Activated CD8-positive, alpha-beta T cell treated with anti-CD3 and anti-CD28 coated beads, Interleukin-2, amount 10 ng/mL, durations not matched to agents 7 days and 5 days (primary cell): ENCODE measurements at places on chromosomes 5 and 9. TPM values are rescaled to one million over a fixed set of nuclear protein-coding genes. Genes with fewer than 3 reads are reported as not detected.

Gene PCDHGA11
- not detected for total RNA-seq

Gene SOHLH1
- total RNA-seq, result not detected

Gene HSD17B3
- not detected for total RNA-seq

Gene FGF10
- total RNA-seq, result not detected

DNA sequence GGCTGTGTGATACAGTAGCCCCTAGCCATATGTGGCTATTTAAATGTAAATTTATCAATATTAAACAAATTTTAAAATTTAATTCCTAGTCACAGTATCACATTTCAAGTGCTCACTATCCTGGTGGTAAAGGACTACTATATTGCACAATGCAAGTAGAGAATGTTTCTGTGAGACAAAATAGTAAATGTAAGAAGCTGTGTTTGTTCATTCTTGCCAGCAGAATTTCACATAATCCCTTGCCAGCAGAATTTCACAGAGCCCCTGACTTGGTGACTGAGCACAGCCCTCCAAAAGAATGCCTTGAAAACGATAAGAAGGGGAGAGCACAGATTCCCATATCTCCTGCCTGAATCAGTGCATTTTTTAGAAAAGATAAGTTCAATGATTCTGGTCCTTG is 75.9 kb upstream of the SELENOP start:
- no peak overlapping the region for H3K27ac ChIP-seq
- H3K27me3 ChIP-seq, result peaks cover 11% of the 10 kb centered on the region
- H3K4me3 ChIP-seq, result no peak overlapping the region
- no peaks in the 10 kb centered on the region for H3K4me1 ChIP-seq
- no peak for DNase-seq

- no peak for DNase-seq
- no peak overlapping the region for H3K4me3 ChIP-seq
- peaks cover 2% of the 10 kb centered on the region for H3K4me1 ChIP-seq
These were observed 15.5 kb upstream of the SLC25A51 start for GRCh38 chr9:37919246-37919955.

GRCh38 chr5:173243831-173244305 is 8.9 kb upstream of the NKX2-5 start:
- H3K27me3 ChIP-seq, result peaks cover 90% of the 10 kb centered on the region
- H3K27ac ChIP-seq, result no peak overlapping the region

- no peak overlapping the region for H3K27ac ChIP-seq
- no peaks in the 10 kb centered on the region for H3K4me1 ChIP-seq
- peaks cover 2% of the 10 kb centered on the region for H3K27me3 ChIP-seq
- no peak for DNase-seq
These were observed 370.1 kb upstream of the TLE4 start for GRCh38 chr9:79201636-79202035.

- no peak overlapping the region for H3K27ac ChIP-seq
- peaks cover 43% of the 10 kb centered on the region for H3K36me3 ChIP-seq
- peaks cover 28% of the 10 kb centered on the region for H3K4me1 ChIP-seq
- no peaks in the 10 kb centered on the region for H3K27me3 ChIP-seq
These were observed 11.4 kb downstream of the MTAP start for GRCh38 chr9:21813575-21814473.

- H3K4me3 ChIP-seq, result no peak overlapping the region
- H3K27ac ChIP-seq, result no peak overlapping the region
- DNase-seq, result no peak
- H3K27me3 ChIP-seq, result no peaks in the 10 kb centered on the region
- H3K4me1 ChIP-seq, result peaks cover 10% of the 10 kb centered on the region
- H3K36me3 ChIP-seq, result no peaks in the 10 kb centered on the region
These were observed 652.6 kb downstream of the CCDC171 start for GRCh38 chr9:16205455-16205854.

- no peak overlapping the region for H3K27ac ChIP-seq
- peaks cover 2% of the 10 kb centered on the region for H3K27me3 ChIP-seq
- H3K4me3 ChIP-seq, result no peak overlapping the region
These were observed 138.7 kb upstream of the NR3C1 start for GRCh38 chr5:143541943-143542797.

GRCh38 chr9:113649054-113649453 is 185.5 kb downstream of the RGS3 start:
- no peak overlapping the region for H3K27ac ChIP-seq
- H3K36me3 ChIP-seq, result no peaks in the 10 kb centered on the region
- H3K4me3 ChIP-seq, result no peak overlapping the region
- DNase-seq, result no peak
- peaks cover 5% of the 10 kb centered on the region for H3K27me3 ChIP-seq

DNA sequence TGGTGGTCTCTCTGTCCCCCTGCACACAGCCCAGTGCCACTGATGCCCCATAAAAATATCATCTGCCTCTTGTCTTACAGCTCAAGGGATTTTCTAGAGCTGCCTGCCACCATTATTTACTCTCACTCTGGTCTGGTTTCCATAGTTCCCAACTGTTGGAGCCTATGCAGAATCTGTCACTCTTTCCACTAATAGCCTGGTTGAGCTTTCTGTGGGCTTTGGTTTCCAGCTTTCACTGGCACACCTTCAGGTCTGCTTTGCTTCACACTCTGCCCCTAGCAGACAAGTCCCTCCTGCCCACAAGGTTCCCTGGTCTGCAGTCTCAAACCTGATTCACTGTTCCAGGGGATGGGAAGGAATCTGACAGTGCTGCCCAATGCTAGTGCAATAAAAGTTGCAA is 103.0 kb upstream of the FTMT start:
- no peaks in the 10 kb centered on the region for H3K4me1 ChIP-seq
- H3K27ac ChIP-seq, result no peak overlapping the region
- no peak for DNase-seq
- H3K27me3 ChIP-seq, result no peaks in the 10 kb centered on the region

DNA sequence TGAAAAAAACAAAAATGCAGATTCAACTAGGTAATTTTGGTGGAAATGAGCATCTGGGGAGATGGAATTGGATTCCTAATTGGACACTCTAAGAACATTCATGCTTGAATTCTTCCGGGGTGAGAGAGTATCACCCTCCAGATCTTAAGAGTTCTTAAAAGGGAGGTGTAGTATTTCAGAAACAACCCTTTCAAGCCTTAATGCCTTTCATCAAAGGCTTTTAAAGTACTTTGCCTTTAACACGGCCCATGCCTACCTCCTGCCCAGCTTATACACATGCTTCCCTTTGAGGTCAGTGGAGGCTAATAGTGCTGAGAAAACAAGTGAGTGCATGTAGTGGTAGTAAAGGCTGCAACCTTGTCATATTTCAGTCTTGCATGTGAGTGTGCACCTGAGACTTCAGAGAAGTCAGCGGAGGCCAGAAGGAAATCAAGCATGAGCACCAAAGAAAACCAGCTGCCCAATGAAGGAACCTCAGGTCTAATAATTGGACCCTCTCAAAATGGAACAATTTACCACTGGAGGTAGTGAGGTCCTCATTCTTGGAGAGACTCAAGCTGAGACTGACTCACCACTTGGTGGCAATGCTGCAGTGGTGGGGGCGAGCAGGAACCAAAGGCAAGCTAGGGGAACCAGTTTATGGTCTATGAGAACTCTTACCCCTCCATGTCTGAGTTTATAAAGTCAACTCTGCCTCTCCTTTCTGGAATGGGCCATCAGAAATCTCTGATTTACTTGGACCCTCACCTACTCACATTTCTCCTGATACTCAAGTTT is 98.4 kb upstream of the GDNF start:
- H3K4me3 ChIP-seq, result no peak overlapping the region
- DNase-seq, result no peak
- H3K4me1 ChIP-seq, result no peaks in the 10 kb centered on the region
- H3K36me3 ChIP-seq, result no peaks in the 10 kb centered on the region
- H3K27me3 ChIP-seq, result no peaks in the 10 kb centered on the region
- H3K27ac ChIP-seq, result no peak overlapping the region

DNA sequence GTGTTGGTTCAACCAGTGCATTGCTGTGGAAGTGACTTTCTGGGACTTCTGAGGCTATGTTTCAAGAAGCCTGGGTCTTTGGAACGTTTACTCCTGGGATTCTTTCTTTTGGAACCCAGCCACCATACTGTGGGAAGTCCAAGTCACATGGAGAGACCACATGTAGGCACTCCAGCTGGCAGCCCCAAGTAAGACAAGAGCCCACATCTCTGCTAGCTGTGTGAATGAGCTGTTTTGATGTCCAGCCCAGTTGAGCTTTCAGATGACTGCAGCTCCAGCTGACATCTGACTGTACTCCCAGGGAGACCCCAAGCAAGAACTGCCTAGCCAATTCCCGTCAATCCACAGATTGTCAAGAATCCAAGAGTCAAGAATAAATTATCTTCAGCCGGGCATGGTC is 60.1 kb upstream of the SPATA31D4 start:
- no peaks in the 10 kb centered on the region for H3K4me1 ChIP-seq
- no peak overlapping the region for H3K27ac ChIP-seq
- DNase-seq, result no peak
- no peaks in the 10 kb centered on the region for H3K36me3 ChIP-seq

DNA sequence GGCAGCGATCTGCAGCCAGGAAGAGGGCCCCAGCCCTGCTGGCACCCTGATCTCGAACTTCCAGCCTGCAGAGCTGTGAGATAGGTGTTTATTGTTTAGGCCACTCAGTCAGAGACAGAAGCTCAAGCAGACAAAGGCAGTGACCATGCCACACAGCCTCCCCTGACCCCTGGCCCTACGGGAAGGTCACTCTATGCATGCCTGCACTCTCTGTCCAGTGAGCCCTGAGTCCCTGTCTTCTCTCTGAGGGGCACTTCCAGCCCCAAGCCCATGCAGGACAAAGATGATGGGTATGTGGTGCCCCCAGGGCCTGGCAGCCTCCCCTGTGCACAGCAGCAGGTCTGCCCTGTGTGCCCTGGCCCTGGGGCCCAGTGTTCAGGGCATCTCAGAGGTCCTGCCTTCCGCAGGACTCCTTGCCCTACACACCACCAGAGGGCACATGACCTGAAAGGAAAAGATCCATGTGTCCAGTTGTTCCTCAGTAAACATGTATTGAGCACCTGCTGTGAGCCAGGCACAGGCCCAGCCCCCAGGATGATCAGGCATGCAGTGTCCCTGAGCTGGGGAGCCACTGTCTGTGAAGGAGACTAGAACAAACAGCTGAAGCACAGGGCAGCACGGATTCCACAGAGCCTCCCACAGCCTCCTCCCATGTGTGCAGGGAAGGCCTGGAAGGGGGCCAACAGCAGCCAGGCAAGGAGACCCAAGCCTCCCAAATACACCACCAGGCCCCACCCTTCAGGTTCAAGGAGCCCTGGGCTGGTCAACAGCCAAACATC is 109.3 kb downstream of the ATPSCKMT start:
- no peak for DNase-seq
- no peaks in the 10 kb centered on the region for H3K36me3 ChIP-seq
- no peaks in the 10 kb centered on the region for H3K27me3 ChIP-seq
- H3K27ac ChIP-seq, result no peak overlapping the region

GRCh38 chr9:112348257-112349007 is 15.0 kb upstream of the PTBP3 start:
- H3K27me3 ChIP-seq, result peaks cover 2% of the 10 kb centered on the region
- H3K4me1 ChIP-seq, result peaks cover 13% of the 10 kb centered on the region
- H3K27ac ChIP-seq, result peak overlapping the region; percentile 80
- H3K36me3 ChIP-seq, result no peaks in the 10 kb centered on the region
- H3K4me3 ChIP-seq, result peak overlapping the region; percentile 72
- DNase-seq, result peak; percentile 77

DNA sequence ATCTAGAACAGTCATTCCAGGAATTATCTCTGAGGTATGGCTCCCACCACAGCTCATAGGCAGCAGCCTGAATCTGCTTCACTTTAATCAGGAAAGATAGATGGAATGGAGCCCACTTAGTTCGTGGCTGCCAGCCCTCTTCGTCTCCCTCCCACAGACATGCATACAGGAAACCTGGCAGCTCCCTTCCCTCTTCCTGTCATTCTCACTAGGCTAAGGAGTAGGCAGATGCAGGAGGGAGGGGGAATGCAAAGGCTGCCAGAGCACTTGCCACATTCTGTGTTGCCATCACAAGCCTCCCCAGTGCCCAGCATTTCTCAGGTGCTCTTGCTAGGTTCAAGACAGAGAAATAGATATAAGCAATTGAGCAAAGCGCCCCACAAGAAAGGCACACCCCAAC is 378.9 kb downstream of the ELAVL2 start:
- DNase-seq, result no peak
- H3K36me3 ChIP-seq, result no peaks in the 10 kb centered on the region
- H3K27me3 ChIP-seq, result no peaks in the 10 kb centered on the region
- H3K27ac ChIP-seq, result no peak overlapping the region
- H3K4me3 ChIP-seq, result no peak overlapping the region
- H3K4me1 ChIP-seq, result no peaks in the 10 kb centered on the region
